Regular cardiac myocyte (primary cell): ENCODE measurements at places on chromosomes 4 and X. TPM values are rescaled to one million over a fixed set of nuclear protein-coding genes. Genes with fewer than 3 reads are reported as not detected.

DCAF8L2 gene
- not detected in 2 replicates for total RNA-seq

PLXNB3 gene
- total RNA-seq: 4.2 and 6.5 TPM in 2 replicates

PCGF3 gene
- 32.7 and 33.4 TPM in 2 replicates for total RNA-seq

SPANXA2 gene
- not detected in 2 replicates for total RNA-seq

NEXMIF gene
- total RNA-seq: under 0.01 TPM in 2 replicates

SULT1B1 gene
- total RNA-seq: 0.28 and 7.7 TPM in 2 replicates
